Breast epithelium (tissue), 4 donors: ENCODE measurements at places on chromosomes 11 and 22.

GRCh38 chr11:115700981-115701875 is 197.0 kb upstream of the CADM1 start:
- DNase-seq, result no peak

DNA sequence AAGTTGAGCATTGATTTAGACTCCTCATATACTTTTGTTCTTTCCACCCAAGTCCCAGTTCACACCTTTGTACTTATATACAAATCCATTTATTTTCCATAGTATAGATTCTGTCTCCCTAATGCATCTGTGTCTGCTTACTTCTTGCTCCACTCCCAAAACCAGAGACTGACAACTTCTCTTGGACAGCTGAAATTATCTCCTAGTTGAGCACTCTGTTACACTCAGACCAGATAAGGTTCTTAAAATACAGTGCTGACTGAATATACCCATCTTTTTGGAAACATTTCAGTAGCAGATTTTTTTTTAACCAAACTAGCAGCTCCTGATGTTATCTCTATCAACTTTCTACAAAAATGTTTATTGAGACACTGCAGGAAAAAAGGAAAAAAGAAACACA is 106.3 kb downstream of the OPCML start:
- no peak for DNase-seq

DNA sequence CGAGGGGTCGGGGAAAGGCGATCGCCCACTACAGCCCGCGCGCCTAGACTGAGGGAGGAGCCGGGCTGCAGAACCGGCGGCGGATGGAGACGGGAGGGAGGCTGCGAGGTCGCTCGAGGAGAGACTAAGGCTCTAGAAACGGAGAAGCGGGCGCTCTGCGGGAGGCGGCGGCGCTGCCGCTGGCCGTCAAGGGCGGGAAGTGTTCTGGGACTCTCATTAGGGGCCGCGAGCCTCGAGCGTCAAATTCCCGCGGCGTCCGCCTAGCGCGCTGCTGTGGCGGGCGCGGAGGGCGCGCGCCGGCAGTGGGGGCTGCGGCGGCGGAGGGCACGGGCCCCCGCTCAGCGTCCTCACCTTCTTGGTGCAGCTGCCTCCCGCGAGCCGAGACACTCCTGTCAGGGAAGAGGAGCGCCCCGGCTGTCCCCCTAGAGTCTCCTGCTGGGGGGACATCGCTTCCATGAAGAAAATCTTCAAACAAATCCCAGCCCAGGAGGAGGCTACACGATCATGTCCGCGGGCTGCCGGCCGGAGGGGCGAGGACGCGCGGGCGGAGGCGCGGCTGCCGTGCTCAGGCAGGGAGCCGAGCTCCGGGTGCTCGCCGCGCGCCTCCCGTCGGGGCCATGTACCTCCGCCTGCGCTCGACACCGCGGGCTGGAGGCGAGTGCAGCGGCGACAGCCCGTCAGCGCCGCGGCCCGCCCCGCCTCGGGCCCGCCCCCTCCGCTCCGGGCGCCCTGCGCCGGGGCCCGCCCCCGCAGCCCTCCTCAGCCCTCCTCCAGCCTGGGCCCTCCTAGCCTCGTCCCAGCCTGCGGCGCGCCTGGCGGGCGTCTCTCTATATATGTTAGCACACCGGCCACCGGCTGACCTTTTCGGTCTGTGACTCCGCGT is at the start of gene ARHGAP20:
TSS of gene ARHGAP20 (minus strand) at position 662 of the 883 bp plus-strand sequence. CDS start at position 456, 206 bp downstream.
- peak; percentile 41 for DNase-seq

DNA sequence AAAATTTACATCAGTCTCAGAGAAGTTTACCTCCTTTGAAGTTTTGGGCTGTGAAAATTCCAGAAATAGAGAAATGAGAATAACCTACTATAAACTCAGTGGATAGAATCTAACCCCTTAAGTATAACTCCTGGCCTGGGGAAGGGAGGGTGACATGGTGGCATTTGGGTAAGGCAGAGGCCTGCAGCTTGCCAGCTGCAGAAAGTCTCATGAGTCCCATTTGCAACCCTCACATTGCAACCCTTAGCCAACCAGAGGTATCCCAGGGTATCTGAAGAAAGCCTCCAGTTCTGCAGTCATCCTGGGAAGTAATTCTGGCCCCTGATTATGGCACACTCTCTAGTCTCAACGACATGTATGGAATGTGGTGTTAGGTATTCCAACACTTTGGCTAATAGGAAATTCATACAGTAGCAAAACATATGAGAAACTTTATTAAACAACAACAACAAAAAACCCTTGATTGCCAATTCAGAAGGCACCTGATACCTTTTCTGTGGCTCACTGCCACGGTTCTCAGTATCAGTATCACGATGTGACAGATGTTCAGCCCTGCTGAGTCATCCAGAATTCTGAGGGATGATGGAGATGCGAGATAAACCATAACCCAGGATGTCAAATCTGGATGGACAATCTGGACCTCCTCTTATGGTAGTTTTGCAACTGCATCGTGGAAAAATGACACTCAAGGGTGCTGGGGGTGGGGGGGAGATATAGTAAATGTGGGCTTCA is 743.4 kb downstream of the NELL1 start:
- DNase-seq, result no peak

GRCh38 chr22:37739035-37739434 is 42.2 kb downstream of the TRIOBP start:
- peak; percentile 41 for DNase-seq

DNA sequence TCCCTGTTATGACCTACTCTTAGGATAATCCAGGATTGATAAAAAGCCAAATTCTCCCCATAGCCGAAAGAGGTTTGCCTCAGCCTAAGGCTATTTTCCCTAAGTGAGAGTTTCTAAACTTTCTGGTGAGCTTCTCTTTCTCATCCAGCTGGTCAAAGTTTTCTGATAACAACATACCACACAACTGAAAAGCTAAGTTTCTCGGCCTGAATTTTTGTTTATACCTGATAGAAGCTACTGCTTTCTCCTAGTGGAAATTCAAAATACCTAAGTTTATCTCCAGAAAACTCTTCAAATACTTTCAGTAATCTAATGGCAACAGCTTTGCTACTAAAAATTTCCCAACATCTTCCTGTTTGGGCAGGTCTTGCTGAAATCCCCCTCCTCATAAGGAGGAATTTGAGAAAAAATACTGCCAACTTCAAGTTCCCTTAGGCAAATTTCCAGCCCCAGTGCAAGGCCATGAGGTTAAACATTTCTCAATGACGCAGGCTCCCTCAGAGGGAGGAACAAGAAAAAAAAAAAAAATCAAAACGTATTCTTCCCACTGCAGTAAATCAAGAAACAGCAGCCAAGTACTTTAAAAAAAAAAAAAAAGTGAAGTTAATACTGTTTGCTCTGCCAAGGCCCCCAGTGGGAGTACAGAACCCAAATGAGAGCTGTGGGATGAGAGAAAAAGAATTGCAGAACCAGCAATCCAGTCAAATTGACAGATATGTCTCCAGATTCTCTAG is 127.0 kb downstream of the MRTFA start:
- no peak for DNase-seq

- DNase-seq, result no peak
Measured at GRCh38 chr11:32581556-32581955, 2.1 kb upstream of the EIF3M start.

DNA sequence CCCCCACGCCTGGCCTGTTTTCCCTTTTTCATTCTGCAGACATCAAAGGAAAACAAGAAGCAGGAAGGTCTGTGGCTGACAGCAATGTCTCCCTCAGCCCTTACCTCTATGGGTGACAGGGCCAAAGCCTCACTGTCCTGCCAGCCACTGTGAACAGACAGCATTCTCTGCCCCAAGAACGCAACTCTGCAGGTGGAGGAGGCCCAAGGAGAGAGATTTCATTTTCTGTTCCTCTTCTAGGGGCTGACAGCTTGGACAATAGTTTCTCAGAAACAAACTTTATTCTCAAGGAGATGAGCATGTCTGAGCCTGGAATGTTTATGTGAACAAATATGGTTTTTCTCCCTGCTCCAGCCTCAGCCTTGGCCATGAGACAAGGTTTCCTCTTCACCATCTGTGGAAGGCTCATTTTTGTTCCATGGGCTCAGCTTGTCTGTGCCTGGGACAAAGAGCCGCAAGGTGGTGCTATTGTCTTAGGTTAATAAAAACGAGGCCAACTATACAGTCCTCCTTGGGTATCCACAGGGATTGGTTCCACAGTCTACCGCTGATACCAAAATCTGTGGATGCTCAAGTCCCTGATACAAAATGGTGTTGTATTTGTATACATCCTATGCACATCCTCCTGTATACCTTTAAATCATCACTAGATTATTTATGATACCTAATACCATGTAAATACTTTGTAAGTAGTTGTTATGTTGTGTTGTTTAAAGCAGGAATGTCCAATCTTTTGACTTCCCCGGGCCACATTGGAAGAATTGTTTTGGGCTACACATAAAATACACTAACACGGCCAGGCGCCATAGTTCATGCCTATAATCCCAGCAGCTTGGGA is 5.8 kb downstream of the PIWIL3 start:
- peak; percentile 58 for DNase-seq

GRCh38 chr11:95668131-95668530 is 121.5 kb downstream of the FAM76B start:
- DNase-seq, result no peak

- no peak for DNase-seq
Measured at GRCh38 chr11:18986744-18987143, 47.5 kb upstream of the MRGPRX1 start.

- DNase-seq, result no peak
Measured at GRCh38 chr11:86211619-86212018, 32.9 kb upstream of the EED start.

DNA sequence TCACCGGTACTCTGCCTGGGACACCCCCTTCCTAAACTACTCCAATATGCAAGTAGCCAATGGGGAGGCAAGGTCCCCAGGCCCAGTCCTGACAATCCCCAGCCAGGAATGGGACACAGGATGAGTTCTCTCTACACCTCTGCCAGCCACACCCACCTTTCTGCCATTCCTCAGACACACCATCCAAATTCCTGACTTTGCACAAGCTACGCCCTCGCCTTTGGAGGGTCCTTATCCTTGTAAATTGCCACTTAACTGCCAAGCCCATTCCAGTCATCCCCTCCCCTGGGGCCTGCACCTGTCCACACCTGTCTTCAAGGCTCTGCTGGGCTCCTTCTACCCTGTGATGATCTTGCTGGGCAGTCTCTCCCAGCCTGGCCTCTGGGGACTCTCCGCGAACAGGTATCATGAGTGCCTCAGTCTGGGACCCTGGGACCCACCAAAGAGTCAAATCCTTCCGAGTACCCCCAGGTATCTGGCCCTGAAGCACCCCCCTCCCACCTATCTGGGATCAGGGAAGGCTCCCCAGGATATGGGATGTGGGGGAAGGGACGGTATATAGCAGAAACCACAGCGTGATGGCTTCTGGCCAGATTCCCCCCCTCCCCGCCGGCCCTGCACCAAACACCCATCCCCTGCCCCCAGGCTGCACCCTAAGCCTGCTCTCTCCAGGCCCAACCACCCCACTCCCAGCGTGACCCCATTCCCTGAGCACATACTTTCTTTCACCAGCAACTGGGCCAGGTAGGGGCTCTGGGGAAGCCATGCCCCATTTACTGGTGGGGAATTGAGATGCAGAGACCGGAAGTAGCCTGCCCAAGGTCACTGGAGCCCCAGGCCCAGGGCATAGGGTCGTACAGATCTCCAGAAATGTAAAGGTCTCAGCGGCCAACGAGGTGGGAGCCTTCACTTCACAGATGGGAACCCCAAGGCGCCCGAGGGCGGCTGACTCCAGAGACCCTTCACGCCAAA is 806 bp downstream of the ARAP1 start:
- DNase-seq, result no peak

DNA sequence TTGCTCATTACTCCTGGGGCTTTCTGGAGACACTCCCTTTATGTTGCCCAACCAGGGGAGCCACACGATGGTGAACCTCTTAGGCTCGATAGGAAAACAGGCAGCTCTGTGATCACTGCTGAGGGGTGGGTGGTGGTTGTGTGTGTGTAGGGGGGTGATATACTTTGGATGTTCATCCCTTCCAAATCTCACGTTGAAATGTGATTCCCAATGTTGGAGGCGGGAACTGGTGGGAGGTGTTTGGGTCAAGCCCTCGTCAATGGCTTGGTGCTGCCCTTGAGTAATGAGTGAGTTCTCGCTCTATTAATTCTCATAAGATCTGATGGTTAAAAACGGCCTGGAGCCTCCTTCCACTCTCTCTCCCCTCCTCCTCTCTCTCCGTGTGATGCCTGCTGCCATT is 204.0 kb upstream of the B3GAT1 start:
- no peak for DNase-seq

DNA sequence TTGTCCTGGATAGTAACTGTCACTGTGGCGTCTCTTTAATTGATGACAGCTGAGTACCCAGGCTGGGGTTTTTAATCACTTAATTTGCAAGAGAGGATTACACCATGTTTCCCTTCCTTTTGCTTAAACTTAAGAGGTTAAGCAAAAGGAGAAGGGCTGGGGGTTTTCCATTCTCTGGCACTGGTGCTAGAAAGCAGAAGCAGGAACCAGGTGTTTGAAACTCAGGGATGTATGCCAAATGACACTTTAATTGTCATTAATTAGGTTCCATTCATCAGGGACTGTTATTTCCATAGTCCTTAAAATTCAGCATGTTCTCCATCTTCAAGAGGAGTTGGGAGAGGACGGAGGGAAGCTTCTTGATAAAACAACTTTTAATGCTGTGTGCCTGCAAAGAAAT is 746.2 kb downstream of the NELL1 start:
- DNase-seq, result no peak

DNA sequence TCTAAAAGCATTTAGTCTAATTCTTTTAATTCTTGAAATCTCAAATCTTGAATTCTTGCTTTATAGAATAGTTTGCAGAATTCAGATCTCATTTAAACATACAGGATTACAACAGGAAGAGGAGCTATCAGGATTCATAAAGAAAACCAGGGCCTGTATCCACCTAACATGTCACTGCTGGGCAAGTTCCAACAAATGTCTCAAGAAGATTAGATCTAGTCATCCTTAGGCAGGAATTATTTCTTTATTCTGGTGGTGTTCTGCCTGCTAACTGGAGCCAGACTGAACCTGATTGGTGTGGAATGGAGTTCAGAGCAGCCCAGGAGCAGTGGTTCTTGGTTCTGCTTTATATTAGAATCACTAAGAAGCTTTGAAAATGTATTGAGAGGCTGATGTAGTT is 500.7 kb downstream of the LRRC4C start:
- DNase-seq, result no peak

DNA sequence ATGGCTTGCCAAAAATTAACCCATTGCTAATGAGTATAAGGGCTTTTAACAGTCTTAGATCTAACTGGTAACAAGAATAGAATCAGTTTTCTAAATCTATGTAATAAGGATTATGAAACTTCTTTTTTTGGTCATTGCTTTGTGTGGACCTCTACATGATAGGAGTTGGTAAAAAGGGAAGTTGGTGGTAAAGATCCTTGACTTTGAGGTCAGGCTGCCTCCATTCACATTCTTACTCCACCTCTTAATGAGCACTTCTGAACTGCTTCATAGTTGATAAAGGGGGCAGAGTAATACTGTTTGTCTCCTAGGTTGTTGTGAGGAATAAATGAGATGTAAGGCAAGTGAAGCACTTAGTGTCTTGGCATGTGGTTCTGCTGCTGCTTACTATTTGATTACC is 10.6 kb downstream of the EIF3M start:
- DNase-seq, result no peak
